Neural crest cell (in vitro differentiated cells): ENCODE measurements at places on chromosomes 1 and 21. TPM values are rescaled to one million over a fixed set of nuclear protein-coding genes. Genes with fewer than 3 reads are reported as not detected.

DNA sequence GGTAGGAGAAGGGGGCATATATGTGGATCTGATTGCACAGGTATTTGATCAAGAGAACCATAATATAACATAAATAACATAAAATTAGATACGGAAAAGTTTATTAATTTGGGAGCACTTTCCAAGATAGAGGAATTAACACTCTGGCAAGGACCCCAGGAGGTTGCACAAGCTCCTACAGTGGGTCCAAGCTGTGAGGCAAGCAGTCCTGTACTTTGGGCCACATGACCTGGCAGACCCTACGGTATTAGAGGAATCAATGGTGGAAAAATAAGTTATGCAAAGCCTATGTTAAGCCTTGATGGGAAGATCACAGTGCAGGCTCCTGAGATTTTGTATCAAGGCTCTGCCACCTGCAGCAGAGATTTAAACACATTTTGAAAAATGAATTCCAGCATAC, 220.1 kb downstream of the COL24A1 start:
- DNase-seq, result no peak

DNA sequence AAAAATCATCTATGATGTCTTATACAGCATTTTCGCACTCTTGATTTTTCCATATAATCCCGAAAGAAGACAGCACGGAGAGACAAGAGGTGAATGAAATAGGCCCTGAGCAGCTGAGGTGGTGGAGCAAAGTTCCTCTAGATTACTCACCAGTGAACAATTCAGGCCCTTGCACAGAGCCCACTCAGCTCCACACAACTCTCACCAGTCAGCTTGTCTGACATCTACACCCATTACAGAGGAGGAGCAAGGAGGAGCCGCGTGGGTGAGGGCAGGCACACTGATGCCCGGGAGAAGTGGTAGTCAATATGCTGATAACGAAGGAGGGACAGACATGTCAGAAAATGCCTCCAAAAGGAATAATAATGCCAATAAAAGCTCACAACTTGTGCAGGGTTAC, 59.9 kb downstream of the DNM3 start:
- DNase-seq, result no peak

GRCh38 chr1:233714631-233715217, 100.8 kb downstream of the KCNK1 start:
- DNase-seq, result no peak

The ZNHIT6 gene
- 19.9 and 20.4 TPM in 2 replicates for total RNA-seq

The FAM163A gene
- total RNA-seq, result not detected in 2 replicates

The KRTAP15-1 gene
- not detected in 2 replicates for total RNA-seq

GRCh38 chr1:47663286-47663685, 225.4 kb downstream of the FOXD2 start:
- no peak for DNase-seq

- DNase-seq, result no peak
These were observed 9.6 kb downstream of the CLDN14 start for GRCh38 chr21:36470294-36470693.

The ANGEL2 gene
- 49.0 and 53.6 TPM in 2 replicates for total RNA-seq

The ILF2 gene
- 404 and 407 TPM in 2 replicates for total RNA-seq

The ANGPTL1 gene
- 0.21 and 0.96 TPM in 2 replicates for total RNA-seq

The FMO5 gene
- total RNA-seq, result 0.36 and 0.47 TPM in 2 replicates

DNA sequence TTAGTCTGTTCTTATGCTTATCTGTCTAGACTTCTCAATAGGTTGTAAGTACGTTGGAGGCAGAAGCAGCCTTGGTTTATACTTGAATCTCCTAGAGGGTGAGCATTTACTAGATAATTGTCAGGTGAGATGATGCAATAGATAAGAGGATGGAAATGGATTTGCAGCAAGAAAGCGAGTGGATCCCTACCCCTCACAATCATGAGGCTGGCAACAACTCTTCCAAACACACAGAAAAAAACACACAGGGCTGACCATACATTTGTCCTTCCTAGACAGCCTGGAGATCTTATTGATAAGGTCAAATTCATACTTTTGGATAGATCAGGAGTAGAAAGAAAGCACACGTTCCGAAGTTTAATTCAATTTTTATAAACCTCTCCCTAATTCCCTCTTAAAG, 481.4 kb upstream of the CAMK1G start:
- no peak for DNase-seq

The LCE3E gene
- total RNA-seq, result not detected in 2 replicates

DNA sequence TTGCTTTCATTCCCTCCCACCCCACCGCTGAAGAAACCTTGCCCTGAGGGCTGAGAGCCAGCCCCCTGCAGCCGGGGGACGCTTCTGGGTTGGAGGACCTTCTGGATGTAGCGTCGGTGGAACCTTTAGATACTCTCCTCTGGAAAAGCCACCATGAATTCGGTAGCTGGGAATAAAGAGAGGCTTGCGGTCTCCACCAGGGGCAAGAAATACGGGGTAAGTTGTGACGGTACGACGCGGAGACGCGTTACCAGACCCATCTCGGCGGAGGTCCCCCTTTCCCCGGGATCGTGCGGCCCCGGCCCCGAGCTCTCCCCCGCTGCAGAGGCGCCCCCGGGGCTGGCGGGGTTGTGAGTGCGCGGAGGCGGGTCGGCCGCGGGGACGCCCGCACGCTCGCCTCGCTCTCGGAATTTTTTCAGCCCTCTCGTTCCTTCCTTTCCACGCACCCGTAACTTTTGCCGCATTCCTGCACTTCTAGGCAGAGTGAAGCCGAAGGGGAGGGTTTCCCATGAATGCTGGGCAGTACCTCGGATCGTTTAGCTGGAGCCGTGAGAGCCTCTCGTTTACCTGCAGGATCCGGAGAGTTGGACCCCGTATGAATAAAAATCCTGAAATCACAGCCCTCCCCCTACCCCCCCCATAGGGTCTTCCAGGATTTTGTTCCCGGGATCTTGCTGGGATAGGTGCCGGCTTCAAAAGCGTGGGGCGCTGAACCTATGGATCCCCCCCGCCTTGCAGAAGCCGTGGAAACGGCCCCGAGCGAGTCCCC, 671 bp downstream of the KIF26B start:
- peak; percentile 30 for DNase-seq

DNA sequence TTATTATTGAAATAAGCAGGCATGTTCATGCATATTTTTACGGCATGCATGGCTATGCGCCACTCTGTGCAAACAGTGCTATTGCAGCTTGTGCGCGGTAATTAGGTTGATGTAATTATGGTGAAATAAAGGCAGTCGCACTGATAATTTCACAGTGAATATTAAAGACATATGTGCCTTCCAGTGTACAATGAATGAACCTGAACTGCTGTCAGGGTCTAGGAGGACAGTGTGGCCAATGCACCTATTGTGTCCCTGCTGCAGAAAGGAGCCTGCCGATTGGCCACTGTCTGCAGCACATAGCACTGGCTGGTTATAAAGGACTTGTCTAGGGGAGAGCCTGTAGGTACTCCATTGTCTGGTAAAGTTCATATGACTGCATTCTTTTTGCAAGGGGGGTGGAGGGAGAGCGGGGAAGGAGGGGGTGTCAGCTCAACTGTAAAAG, 340.4 kb downstream of the USP25 start:
- no peak for DNase-seq

The APOBEC4 gene
- not detected in 2 replicates for total RNA-seq

GRCh38 chr1:97157991-97158390, 436.4 kb downstream of the PTBP2 start:
- no peak for DNase-seq

GRCh38 chr1:24964811-24965570, 34.9 kb upstream of the RUNX3 start:
- DNase-seq, result no peak

The SH2D2A gene
- total RNA-seq, result 1.0 and 1.1 TPM in 2 replicates

The DHRS3 gene
- 0.91 and 1.8 TPM in 2 replicates for total RNA-seq
